ENCODE measurements at places on chromosomes 12 and 14.

- no peak for ATAC-seq
These were observed 259.5 kb downstream of the MSRB3 start for GRCh38 chr12:65537978-65538377.

GRCh38 chr14:93788543-93789227, 400 bp upstream of the PRIMA1 start:
- no peak for ATAC-seq

- peak; percentile 98 for ATAC-seq
These were observed 392.7 kb downstream of the RPS29 start for GRCh38 chr14:49193332-49194065.

- ATAC-seq = no peak
These were observed 10.3 kb downstream of the TESPA1 start for GRCh38 chr12:54974279-54974678.

- ATAC-seq = no peak
These were observed 259.6 kb upstream of the ATP2B1 start for GRCh38 chr12:89968151-89968700.

- no peak for ATAC-seq
These were observed 205.6 kb downstream of the BCL11B start for GRCh38 chr14:99066378-99066777.

- no peak for ATAC-seq
These were observed 17.5 kb downstream of the APPL2 start for GRCh38 chr12:105218434-105218833.

DNA sequence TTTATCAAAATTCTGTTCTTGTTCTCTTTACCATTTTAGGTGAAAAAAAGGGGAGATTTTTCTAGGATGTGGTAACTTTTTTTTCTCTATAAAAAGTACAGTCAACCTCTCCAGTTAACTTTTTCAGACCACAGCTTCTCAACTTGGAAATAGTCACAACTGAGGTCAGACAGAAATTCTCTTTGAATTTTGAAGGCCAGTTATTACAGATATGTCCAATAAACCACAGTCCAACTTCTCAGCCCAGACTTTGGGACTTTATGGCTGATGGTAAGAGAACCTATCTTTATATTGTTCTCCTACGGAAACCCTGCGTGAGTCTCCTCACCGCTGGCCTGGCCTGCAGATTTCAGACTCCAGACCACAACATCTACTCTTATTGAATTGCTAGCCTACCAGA, 176.7 kb downstream of the DACT1 start:
- ATAC-seq = no peak

GRCh38 chr12:7439579-7440505, 4.1 kb downstream of the CD163L1 start:
- no peak for ATAC-seq

DNA sequence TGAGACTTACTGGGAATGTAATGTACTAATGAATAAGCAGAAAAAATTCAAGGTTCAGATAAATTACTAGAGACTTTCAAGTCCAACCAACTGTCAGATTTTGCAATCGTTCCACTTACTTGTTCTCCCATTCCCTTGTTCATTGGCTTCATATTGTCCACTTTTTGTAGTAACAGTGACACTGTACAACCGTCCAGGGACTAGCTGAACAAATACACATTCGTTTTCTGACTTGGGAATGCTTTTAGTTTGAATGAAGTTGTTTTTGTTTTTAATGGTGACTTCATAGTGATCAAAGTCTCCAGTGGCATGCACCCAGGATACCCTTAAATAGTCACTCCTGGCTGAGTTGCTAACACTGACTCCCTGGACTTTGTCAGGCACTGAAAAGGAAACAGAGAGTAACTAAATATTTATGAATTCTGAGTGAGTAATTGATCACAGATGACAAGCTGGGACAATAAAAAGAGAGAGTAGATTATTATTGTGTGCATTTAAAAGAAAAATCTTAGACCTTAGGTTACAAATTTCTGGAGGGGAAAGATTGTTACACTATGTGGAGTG, 65.4 kb downstream of the PTPRB start:
- no peak for ATAC-seq

- ATAC-seq = no peak
These were observed 800.5 kb downstream of the LRFN5 start for GRCh38 chr14:42407153-42407552.

DNA sequence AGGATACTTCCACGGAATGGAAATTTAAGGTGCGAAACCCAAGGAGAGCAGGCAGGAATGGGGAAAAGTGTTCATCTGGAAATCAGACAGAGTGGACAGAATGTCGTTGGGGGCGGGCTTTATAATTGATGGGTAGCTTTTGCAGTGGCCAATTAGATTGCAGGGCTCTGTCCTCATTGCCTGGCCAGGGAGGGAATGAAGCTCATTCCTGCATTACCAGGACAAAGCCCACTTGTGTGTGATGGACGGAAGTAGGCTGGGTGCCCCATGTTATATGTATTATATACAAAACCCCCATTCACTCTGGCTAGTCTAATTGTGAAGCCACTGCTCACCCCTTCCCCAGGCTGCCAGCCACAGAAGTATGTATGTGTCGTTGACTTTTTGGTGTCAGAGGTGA, 23.6 kb downstream of the ZNF664 start:
- no peak for ATAC-seq

- no peak for ATAC-seq
These were observed 1.1 kb downstream of the DCTN2 start for GRCh38 chr12:57545809-57546437.

DNA sequence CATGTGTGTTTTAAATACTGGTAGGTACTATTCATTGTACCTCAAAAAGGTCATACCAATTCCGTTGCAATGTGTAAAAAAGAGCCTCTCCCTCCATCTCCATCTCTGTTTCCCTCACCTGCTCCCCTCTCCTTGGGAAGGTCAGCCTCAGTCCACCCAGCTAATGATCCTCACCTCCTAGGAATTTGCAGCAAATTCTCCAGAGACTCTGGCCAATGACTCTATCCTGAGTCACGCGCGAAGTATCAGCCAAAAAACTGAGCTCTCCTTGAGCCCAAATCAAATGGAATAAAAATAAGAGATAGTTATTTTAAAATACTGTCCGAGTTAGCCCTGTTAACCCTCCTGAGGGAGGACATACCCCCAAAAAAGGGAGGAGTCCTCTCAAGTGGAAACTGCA, 148.4 kb downstream of the DPF3 start:
- no peak for ATAC-seq

- no peak for ATAC-seq
These were observed 14.6 kb downstream of the VASH1 start for GRCh38 chr14:76775695-76776427.

DNA sequence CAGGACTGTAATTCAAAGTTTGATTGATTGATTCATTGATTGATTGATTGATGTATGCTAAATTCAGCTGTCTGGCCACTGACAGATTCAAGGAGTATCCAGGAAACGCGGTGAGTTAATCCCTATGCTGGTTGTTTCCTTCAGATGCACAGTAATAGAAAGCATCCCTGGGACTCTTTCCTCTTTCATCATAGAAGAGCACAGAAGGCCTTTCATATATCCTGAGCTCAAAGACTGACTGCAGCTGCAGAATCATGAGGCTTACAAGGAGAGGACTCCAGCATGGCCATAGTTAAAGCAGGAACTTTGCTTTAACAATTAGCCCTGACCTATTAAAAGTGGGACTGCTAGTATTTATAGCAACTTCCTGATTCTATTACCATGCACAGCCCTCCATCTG, 187.7 kb upstream of the TMTC1 start:
- ATAC-seq = no peak

DNA sequence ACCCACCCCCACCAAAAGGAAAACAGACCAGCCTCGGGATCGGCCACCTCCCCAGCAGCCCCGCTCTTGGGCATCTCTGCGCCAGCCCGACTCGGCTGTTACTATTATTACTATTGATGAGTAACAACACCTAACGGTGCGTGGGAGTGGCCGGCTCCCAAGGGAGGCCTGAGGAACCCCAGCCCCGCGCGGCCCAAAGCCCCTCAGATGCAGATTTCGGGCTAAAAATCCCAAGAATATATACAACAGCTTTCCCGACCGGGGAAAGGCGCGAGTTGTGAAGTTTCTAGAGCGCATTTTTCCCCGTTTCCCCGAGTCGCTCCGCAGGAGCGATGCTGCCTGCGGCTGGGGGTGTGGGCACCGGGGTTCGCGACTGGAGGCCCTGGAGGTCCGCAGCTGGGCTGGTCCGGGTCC, 565 bp downstream of the NT5DC3 start:
- ATAC-seq = peak; percentile 60

All from stimulated activated memory B cell treated with anti-CD40 and anti-IgM and Interleukin-4, amounts not matched to agents 10 μg/mL and 1 μg/mL and 100 μg/mL, for 72 hours (primary cell).